ENCODE measurements at places on chromosomes 4 and X. TPM values are rescaled to one million over a fixed set of nuclear protein-coding genes. Genes with fewer than 3 reads are reported as not detected.

DNA sequence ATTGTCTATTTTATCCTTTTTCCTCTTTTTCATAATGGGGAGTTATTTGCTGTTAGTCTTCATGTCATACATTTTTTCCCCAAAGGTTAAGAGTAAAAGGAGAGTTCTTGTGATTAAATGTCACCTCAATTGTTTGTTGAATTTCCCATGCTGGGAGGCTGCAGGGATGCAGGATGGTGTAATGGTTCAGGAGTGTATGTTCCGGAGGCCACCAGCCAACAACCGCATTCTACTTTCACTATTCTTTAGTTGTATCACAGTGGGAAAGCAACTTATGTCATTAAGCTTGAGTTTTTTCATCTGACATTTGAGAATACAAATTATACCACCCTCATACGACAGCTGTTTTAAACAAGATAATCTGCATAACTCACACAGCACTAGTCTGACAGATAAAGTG lies 15.4 kb downstream of the AFP start:
- no peaks in the 10 kb centered on the region for H3K27me3 ChIP-seq
- H3K4me3 ChIP-seq = no peak overlapping the region
- H3K27ac ChIP-seq = no peak overlapping the region
- H3K4me1 ChIP-seq = no peaks in the 10 kb centered on the region
- H3K36me3 ChIP-seq = no peaks in the 10 kb centered on the region

GRCh38 chr4:33369446-33369845 lies 2649.3 kb downstream of the PCDH7 start:
- no peak overlapping the region for H3K27ac ChIP-seq
- DNase-seq = no peak
- no peaks in the 10 kb centered on the region for H3K36me3 ChIP-seq

GRCh38 chr4:81954271-81954670 lies 419.5 kb downstream of the HNRNPD start:
- DNase-seq = no peak
- no peaks in the 10 kb centered on the region for H3K4me1 ChIP-seq
- no peaks in the 10 kb centered on the region for H3K27me3 ChIP-seq

DNA sequence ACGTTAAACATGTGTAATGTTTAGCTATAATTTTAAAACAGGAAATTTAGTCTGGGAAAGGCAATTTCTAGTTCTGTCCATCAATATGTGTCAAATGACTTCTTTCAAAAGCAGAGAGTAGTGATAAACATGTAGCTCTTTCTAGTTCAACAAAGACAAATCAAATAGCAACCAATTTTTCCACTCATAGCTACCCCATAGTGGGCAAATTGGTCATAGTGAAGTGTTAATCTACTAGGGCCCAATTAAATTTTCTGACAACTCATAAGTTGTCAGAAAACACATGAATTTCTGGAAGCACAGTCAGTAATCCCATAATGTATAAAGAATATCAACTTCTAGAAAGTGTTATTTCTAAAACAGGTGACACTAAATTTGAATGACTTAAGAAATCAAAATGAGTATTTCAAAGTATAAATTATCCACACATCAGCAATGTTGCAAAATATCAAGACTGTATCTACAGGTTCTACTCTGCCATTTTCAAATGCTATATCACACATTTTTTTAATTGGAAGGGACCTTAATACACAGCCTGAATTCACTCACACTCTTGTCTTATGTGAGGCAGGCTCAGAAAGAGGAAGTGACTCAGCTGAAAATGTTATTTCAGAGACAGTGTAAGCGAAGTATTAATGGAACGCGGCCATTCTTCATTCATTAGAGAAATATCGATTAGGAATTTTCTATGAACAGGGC lies 7.7 kb downstream of the OCIAD2 start:
- H3K4me1 ChIP-seq = no peaks in the 10 kb centered on the region
- H3K36me3 ChIP-seq = no peaks in the 10 kb centered on the region
- DNase-seq = no peak

GRCh38 chr4:153034681-153035080 lies 98.6 kb downstream of the FHDC1 start:
- H3K27me3 ChIP-seq = no peaks in the 10 kb centered on the region
- H3K4me1 ChIP-seq = no peaks in the 10 kb centered on the region
- H3K36me3 ChIP-seq = no peaks in the 10 kb centered on the region

- no peak for DNase-seq
- no peak overlapping the region for H3K27ac ChIP-seq
- no peak overlapping the region for H3K4me3 ChIP-seq
- no peaks in the 10 kb centered on the region for H3K36me3 ChIP-seq
- no peaks in the 10 kb centered on the region for H3K27me3 ChIP-seq
Observed at GRCh38 chr4:25022766-25023165, 8.0 kb downstream of the LGI2 start.

- H3K36me3 ChIP-seq = no peaks in the 10 kb centered on the region
- H3K27ac ChIP-seq = no peak overlapping the region
- no peak overlapping the region for H3K4me3 ChIP-seq
- DNase-seq = no peak
- H3K4me1 ChIP-seq = no peaks in the 10 kb centered on the region
- no peaks in the 10 kb centered on the region for H3K27me3 ChIP-seq
Observed at GRCh38 chr4:123564758-123565346, 168.3 kb downstream of the SPRY1 start.

GRCh38 chr4:8539661-8540060 lies 40.5 kb upstream of the GPR78 start:
- no peaks in the 10 kb centered on the region for H3K36me3 ChIP-seq
- no peaks in the 10 kb centered on the region for H3K27me3 ChIP-seq
- no peak overlapping the region for H3K4me3 ChIP-seq
- DNase-seq = no peak

GRCh38 chr4:41573502-41574001 lies 35.6 kb downstream of the LIMCH1 start:
- no peaks in the 10 kb centered on the region for H3K36me3 ChIP-seq
- peak overlapping the region; percentile 65 for H3K27ac ChIP-seq
- H3K4me1 ChIP-seq = peaks cover 44% of the 10 kb centered on the region
- no peak for DNase-seq

- peaks cover 4% of the 10 kb centered on the region for H3K36me3 ChIP-seq
- no peak overlapping the region for H3K4me3 ChIP-seq
- H3K27ac ChIP-seq = peak overlapping the region; percentile 95
- no peaks in the 10 kb centered on the region for H3K27me3 ChIP-seq
Observed at GRCh38 chrX:101416691-101417090, 8.7 kb downstream of the HNRNPH2 start.

DNA sequence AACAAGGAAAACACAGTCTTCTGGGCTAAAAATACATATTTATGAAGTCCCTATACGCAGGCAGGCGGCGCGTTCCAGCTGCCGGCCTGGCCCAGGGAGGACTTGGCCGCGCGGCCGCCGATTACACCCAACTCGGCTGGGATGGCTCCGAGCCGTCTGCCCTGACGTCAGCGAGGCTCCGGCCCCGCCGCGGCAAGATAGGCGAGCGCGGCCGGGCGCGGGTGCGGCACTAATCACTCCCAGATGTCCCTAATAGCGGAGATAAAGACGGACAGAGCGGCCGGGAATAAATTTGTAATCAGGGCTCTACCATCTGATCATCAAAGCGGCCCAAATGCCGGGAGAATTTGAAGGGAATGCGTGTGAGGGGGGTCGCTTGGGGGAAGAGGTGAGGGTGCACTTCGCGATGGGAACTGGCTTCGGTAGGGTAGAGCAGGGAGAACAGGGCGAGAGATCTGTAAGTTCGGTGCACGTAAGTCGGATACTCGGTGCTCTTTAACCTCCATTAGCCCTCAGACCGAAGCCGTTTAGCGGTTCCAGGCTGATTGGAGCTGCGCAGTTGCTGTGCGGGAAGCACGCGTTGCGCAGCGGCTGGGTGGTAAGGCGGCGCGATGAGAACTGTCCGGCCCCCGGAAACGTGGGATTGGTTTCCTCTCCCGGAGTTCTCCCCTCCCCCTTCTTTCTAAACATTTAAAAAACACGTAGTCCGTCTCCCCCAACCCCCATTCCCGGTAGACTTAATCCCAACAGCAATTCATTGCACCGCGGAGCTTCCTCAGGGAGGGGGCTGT lies 7.7 kb downstream of the HAND2 start:
- H3K36me3 ChIP-seq = peaks cover 9% of the 10 kb centered on the region
- H3K4me1 ChIP-seq = no peaks in the 10 kb centered on the region
- no peaks in the 10 kb centered on the region for H3K27me3 ChIP-seq
- peak overlapping the region; percentile 76 for H3K4me3 ChIP-seq

GRCh38 chr4:57078685-57079521 lies 31.3 kb downstream of the IGFBP7 start:
- H3K4me1 ChIP-seq = peaks cover 67% of the 10 kb centered on the region
- no peaks in the 10 kb centered on the region for H3K27me3 ChIP-seq
- H3K36me3 ChIP-seq = no peaks in the 10 kb centered on the region
- peak overlapping the region; percentile 26 for H3K27ac ChIP-seq
- DNase-seq = no peak

DNA sequence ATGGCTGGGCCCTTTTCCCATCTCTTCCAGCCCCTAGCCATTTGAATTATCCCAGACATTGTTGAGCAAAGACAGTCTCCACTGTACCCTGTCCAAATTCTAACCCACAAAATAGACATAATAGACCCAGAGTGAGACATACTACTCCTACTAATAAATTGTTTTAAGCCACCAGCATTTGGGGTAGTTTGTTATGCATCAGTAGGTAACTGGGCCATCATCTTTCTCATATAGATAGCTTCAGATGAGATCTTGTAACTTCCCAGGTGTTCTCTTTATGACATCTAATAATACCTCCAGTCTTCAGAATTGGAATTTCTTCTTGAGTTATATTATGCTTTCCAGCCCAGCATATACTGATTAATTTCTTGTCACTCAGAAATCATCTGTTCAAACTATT lies 117.2 kb upstream of the OTUD4 start:
- no peak for DNase-seq
- no peaks in the 10 kb centered on the region for H3K4me1 ChIP-seq
- no peak overlapping the region for H3K4me3 ChIP-seq
- H3K36me3 ChIP-seq = no peaks in the 10 kb centered on the region
- H3K27me3 ChIP-seq = no peaks in the 10 kb centered on the region

DNA sequence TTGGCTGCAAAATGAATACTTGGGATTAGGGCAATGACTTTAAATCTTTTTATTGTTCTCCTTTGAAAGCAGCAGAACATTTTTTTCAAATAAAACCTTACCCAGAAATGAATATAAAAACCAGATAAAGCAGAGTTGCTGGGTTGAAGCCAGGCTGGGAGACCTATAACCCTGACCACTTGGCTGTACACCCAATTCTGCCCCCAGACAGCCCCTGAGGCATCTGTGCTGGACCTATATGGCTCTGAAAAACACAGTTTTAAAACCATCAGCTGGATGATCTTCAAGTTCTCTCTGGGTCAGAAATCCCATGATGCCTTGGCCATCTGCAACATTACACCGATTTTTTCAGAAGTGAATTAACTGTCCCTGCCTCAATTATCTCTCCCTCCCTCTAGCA lies 23.7 kb upstream of the GLRA2 start:
- no peak overlapping the region for H3K27ac ChIP-seq
- H3K36me3 ChIP-seq = no peaks in the 10 kb centered on the region
- H3K27me3 ChIP-seq = no peaks in the 10 kb centered on the region
- no peak for DNase-seq
- no peak overlapping the region for H3K4me3 ChIP-seq

DNA sequence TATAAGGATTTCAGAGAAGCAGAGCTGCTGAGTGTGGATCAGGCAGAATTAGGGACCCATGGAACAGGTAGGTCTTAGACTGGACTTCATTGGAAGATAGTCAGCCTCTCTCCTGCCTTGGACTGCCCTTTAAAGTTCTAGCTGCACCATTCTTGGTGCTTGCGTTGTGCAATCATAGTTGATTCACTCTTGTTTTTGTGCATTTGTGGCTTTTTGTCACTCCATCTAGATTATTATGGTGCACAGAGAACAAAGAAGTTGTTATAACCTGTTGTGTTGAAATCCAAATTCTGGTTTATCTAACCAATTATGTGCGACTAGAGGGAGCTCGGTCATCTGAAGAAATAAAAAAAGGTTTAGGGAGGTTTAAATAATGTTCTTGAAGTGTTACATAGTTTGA lies 59.3 kb downstream of the JADE1 start:
- no peak overlapping the region for H3K4me3 ChIP-seq
- H3K4me1 ChIP-seq = no peaks in the 10 kb centered on the region
- no peaks in the 10 kb centered on the region for H3K27me3 ChIP-seq

DNA sequence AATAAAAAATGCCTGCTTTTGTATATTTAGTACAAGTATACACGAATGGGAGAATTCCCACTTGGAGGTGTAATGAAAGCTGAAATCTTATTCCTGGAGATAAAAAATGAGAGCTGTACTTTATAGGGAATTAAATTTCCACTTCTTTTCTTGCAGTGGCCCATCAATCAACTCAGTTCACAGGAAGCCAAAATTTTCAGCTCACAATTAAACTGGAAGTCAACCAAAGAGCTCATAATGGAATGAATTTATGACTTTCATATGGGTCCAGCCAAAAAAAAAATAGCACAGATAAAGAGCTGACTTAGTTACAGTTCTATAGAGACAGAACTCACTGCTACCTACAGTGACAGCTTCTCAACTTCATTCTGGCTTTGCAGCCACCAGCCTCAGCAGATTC lies 115.2 kb upstream of the TBC1D9 start:
- H3K27ac ChIP-seq = no peak overlapping the region
- H3K36me3 ChIP-seq = no peaks in the 10 kb centered on the region
- no peak overlapping the region for H3K4me3 ChIP-seq
- DNase-seq = no peak
- no peaks in the 10 kb centered on the region for H3K27me3 ChIP-seq
- peaks cover 20% of the 10 kb centered on the region for H3K4me1 ChIP-seq

DNA sequence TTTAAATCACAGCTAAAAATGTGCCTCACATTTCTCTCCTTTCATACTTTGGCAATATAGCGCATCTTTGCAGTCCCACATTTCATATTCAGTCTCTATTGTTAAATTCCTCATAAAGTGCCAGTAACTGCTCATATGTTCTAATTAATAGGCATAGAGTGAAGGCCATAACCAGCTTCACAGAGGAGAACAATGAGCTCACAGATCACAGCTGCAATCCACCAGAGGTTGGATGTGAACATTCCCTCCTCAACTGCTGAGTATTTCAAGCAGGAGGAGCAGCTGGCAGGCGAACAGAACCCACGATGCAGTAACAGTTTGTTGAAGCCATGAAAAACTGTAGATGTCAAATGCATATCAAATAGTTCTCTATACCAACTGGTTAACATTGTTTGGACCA lies 2088.7 kb upstream of the AGA start:
- no peak overlapping the region for H3K27ac ChIP-seq
- no peaks in the 10 kb centered on the region for H3K27me3 ChIP-seq
- no peaks in the 10 kb centered on the region for H3K36me3 ChIP-seq
- no peak overlapping the region for H3K4me3 ChIP-seq

The UGT2B11 gene
- total RNA-seq = not detected

The TENM3 gene
- total RNA-seq = 10.7 TPM

The SNX25 gene
- 13.2 TPM for total RNA-seq

The BBS12 gene
- 5.9 TPM for total RNA-seq

The APELA gene
- not detected for total RNA-seq

All from right atrium auricular region (tissue), 2 donors.